ENCODE measurements at places on chromosomes 2 and 18.

- DNase-seq = no peak
Measured at GRCh38 chr2:72004976-72005375, 142.7 kb downstream of the CYP26B1 start.

DNA sequence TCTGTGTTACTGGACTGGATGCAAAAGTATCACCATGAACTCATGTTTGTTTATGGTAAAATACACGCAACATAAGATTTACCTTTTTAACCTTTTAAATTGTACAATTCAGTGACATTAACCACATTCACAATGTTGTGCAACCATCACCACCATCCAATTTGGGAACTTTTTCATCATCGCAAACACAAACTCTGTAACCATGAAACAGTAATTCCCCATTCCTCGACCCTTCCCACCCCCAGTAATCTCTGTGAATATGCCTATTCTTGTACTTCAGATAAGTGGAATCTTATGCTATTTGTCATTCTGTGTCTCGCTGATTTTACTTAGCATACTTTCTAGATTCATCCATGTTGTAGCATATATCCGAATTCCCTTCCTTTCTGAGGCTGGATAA lies 31.1 kb upstream of the EPAS1 start:
- DNase-seq = no peak

DNA sequence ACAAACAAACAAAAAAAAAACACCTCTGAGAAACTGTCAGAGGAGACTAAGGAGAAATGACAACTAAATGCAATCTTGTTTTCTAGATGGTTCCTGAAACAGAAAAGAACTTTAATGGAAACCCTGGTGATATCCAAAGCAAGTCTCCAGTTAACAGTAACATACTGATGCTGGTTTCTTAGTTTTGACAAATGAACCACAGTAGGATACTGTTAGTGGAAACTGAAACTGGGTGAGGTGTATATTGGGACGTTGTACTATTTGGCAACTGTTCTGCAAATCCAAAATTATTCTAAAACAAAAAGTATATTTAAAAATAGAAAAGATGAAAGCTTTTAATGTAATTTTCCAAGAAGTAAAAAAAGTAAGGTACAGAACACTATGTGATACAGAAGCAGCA lies 11.4 kb downstream of the SESTD1 start:
- no peak for DNase-seq

DNA sequence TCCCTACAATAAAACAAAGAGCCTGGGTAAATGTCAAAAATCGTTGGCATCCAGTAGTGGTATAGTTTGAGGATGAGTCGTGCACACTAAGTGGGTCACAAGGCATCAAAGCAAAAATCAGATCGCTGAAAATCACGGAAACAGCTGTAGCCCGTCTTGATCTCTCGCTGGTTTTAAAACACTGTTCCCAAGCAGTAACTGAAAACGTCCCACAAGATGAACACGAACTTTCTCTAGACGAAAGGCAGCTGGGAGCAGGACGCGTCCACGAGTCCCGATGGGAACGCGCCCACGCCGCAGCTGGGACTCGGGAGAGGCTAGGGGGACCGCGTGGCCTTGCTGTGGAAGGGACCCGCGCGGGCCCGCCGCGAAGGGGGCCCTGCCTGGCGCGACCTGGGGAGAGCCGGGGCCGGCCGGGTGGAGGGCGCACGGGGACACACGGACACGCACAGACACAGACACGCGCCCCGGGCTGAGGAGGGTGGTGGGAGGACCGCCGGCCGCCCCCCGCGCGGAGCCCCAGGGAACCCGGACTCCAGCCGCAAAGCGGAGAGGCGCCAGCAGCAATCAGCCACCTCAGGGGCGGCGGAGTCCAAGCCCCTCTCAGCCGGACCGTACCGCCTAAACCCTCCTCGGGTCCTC lies 651 bp downstream of the STK17B start:
- DNase-seq = no peak

GRCh38 chr18:76503649-76504386 lies 8.8 kb upstream of the ZNF516 start:
- DNase-seq = no peak

Measured in KG1 (cell line).